Kidney (tissue), 22 donors: ENCODE measurements at places on chromosomes 16 and 17.

- no peak for DNase-seq
These were observed 169.9 kb downstream of the MSI2 start for GRCh38 chr17:57425903-57426880.

- no peak for DNase-seq
These were observed 13.6 kb downstream of the USP36 start for GRCh38 chr17:78826836-78827509.

GRCh38 chr17:4463818-4464476, 30.2 kb downstream of the SPNS3 start:
- no peak for DNase-seq

- no peak for DNase-seq
These were observed 8.2 kb downstream of the DCAF7 start for GRCh38 chr17:63558441-63558840.

- DNase-seq: no peak
These were observed 2.4 kb downstream of the BCL6B start for GRCh38 chr17:7025245-7025644.

DNA sequence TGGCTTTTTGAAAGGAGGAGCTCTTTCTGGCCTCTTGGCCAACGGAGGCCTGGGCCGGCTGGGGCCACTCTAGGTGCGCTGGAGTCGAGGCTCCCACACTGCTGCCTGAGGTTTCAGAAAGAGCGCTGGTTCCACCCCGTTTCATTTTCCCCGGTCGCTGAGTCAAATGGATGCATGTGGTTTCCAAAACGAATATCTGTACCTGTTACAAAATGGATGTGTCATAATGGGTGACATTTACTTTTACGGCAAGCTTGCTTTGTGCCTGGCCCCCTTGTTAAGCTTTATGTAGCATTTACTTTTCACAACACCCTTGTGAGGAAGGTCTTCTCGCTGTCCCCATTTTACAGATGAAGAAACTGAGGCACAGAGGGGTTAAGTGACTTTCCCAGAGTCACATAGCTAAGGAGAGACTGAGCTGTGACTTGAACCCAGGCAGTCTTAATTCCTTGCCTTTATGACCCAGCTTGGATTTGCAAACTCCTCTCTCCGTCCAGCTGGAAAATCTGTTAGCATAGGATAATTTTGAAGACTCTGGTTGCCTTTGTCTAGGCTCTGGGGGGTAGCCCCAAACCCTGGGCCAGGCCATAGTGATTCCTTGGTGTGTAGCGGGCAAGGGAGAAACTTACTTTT, 10.6 kb downstream of the KSR1 start:
- no peak for DNase-seq

- DNase-seq: no peak
These were observed 13.1 kb upstream of the BRD7 start for GRCh38 chr16:50381679-50382440.

GRCh38 chr17:67737145-67737544, 19.4 kb downstream of the NOL11 start:
- DNase-seq: no peak

DNA sequence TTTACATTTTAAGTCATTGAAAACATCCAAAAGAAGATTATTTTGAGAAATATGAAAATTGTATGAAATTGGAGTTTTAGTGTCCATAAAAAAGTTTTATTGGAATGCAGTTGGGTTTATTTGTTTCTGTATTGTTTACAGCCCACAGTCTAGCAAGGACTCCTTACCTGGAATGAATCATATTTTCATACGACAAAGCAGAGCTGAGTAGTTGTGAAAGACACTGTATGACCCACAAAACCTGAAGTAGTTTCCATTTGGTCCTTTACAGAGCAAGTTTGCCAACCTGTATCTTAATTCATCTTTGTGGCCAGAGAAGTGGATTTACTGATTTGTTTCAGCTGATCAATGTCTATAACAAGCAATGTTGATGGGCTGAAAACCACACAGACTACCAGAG, 10.3 kb downstream of the CCL18 start:
- DNase-seq: no peak

DNA sequence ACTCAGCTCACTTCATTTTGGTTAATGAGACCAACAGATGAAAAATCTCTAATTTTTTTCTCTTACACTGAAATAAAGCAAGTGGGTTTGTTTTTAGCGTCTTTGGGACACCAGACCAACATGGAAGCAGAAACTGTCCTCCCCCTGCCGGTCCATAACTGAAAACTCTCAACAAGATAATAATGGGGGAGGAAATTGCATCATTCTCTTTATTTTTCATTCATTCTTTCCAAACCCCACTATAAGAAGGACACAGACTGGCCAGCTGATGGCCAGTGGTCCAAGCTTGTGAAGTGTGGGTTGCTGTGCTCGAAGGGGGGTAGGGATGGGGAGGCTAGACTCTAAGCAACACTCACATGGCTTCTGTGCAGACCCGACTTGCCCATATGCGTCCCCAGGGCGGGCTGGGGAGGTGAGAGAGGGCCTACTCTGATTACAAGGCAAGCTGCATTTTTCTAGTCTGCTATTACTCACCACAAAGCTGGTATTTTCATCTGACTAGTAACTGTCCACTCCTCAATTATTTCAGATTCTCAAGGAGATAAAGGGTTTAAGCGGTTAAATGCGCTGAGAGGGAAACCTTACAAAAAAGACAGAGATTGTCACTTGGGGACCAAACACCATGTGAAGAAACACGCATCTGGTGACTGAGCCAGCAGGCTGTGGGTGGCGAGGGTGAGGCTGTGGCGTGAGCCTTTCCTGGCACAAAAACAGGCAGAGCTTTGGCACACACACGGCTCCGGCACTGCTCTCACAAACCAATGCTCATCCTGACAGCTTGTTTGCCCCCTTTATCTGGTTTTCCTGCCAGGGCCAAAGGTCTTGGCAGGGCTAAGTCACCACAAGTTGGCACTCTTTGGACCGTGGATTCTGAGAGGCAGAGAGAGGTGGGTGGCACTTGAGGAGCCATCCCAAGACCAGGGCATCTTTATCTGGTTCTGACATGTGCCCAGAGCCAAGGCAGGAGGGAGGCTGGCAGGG, 38.2 kb downstream of the MARF1 start:
- DNase-seq: no peak

DNA sequence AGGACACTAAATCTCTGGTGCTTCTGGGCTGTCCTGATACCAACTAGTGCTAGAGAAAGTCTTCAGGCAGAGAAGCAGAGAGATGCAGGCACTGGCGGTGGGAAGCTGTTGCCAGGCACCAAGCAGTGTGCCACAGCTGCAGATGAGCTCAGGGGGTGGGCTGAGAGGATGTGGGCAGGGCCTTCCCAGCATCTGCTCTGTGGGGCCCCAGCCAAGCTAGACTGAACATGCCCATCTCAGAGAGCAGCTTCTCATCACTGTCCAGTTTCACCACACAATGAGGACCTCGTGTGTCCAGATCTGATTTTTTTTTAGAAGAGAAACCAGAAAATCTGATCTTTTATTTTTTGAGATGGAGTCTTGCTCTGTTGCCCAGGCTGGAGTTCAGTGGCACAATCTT, 17.1 kb downstream of the PSKH1 start:
- no peak for DNase-seq

DNA sequence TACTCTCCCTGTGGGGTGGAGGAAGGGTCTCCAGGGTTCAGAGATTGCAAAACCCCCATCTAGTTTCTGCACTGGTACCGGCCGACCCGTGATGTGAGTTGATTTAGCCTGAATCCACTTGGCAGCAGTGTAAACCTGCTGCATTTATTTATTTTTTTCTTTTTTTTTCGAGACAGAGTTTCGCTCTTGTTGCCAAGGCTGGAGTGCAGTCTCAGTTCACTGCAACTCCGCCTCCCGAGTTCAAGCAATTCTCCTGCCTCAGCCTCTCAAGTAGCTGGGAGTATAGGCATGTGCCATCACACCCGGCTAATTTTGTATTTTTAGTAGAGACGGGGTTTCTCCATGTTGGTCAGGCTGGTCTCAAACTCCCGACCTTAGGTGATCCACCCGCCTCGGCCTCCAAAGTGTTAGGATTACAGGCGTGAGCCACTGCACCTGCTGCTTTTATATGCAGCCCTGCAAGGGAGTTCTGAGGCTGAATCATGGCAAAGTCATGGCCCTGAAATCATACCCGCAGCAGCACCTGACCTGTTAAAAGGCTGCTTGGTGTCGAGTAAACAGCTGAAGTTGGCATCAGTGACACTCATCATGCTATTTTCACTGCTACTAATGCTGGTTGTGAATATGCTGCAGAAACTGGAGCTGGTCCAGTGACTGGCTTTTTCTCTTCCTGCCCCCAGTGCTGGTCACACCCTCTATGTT, 21.4 kb downstream of the DEXI start:
- peak; percentile 77 for DNase-seq

GRCh38 chr17:27550974-27551505, 79.9 kb upstream of the LGALS9 start:
- no peak for DNase-seq

DNA sequence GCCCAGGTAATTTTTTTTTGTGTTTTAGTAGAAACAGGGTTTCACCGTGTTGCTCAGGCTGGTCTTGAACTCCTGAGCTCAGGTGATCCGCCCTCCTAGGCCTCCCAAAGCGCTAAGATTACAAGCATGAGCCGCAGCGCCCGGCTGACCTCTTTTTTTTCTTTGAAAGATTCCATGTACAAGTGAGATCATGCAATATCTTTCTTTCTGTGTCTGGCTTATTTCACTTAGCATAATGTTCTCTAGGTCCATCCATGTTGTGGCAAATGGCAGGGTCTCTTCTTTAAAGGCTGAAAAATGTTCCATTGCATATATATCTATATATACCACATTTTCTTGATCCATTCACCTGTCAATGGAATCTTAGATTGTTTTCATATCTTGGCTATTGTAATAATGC, 255.0 kb upstream of the MYOCD start:
- DNase-seq: no peak

DNA sequence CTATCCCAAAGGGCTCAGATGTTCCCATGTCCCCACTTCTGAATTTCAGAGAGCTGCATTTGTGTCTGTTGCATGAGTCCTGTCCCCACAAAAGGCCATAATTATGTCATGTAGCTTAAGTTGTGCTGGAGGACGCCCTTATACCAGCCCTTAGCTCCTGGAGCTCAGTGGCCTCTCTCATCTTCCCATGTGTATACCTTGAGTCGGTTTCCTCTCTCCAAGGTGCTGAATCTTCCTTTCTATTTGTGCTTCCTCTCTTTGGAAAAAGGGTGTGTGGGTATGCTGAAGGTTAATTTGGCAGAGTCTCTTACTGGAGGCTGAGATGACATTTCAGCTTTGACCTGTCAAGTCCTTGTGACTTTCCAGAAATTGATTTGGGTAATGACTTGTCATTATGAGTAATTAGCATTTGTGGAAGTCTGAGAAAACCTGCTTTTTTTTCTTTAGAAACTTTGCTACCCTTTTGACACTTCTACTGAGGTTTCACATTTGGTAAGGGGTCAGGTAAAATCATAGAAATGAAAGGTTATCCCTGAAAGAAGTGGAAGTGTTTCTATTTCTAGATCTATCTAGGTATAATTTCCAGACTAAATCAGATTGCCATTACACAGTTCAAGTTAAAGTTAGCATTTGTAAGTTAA, 185.4 kb downstream of the ABCC12 start:
- DNase-seq: peak; percentile 90

DNA sequence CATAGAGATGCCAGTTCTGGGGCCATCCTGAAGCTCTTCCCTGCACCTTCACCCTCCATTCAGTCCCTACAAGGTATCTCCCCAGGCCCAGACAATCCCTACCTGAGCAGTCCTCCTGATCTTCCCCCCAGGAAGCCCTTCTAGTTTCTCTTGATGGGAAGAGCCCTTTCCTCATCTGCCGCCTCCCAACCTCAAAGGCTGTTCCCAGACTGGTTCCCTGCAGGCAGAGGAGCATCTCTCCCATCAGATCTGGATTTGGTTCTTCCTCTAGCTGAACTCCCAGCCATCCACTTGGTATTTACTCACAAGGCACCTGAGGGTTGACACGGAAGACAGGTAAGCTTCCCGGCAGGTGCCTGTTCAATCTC, 24.6 kb upstream of the PHB1 start:
- DNase-seq: no peak

DNA sequence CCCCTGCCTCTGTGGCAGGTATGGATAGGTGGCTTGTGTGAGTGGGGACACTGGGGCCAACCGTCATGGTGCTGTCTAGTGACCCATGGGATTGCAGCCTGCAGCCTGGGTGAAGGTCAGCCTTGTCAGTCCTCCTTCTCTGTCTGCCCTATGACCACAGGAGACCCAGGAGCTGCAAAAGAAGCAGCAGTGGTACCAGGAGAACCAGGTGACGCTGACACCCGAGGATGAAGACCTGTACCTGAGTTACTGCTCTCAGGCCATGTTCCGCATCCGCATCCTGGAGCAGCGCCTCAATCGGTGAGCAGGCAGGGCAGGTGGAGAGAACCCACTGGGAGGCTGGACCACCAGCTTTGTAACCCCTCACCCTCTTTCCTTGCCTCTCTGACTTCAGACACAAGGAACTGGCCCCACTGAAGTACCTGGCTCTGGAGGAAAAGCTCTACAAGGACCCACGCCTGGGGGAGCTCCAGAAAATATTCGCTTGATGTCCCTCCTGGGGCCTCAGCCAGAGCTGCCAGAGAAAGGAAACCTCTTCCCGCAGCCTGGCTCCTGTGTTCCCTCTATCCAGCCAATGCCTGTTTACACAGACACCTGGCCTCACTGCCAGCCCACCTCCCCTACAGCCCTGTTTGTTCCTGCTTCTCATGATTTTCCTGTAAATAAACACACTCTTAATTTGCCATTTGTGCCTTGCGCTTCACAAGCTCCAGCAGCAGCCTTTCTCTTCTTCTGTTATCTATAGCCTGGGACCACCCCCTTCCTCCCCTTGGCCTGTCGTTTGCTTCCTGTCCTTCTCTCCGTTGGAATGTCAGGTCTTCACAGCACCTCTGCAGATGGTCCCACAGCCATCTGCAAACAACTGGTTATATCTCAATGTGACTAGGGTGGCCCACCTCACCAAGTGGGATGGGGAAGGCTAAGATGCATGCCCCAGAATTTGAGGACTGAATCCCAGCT, 4.5 kb upstream of the KATNB1 start:
- DNase-seq: no peak

GRCh38 chr17:8857919-8858318, 9.6 kb downstream of the PIK3R6 start:
- DNase-seq: no peak

DNA sequence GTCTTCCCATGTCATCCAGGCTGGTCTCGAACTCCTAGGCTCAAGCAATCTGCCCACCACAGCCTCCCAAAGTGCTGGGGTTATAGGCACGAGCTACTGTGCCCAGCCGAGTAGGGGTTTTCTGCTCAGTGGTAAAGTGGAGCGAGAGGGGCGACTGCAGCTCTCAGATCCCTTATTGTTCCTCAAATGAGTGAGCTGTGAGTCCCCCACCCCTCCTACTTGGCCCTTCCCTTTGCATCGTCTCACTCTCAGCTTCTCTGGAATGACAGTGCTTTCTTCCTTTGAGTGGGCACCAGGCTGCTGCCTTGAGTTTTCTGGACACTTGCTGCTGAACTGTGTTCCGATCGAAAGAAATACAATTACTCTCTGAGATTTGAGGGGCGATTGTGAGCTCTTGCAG, 63.5 kb downstream of the MSI2 start:
- DNase-seq: no peak

GRCh38 chr16:73847090-73847489, 449.5 kb upstream of the PSMD7 start:
- DNase-seq: no peak

- DNase-seq: peak; percentile 85
These were observed 27.1 kb upstream of the IL21R start for GRCh38 chr16:27374804-27375425.

- DNase-seq: no peak
These were observed 30.9 kb upstream of the SNN start for GRCh38 chr16:11637320-11637719.

- DNase-seq: no peak
These were observed 95.1 kb upstream of the CORO6 start for GRCh38 chr17:29717817-29718216.
